ENCODE measurements at places on chromosomes 11 and 22.

GRCh38 chr22:29151316-29151715 lies 54.4 kb upstream of the EMID1 start:
- no peak for DNase-seq

DNA sequence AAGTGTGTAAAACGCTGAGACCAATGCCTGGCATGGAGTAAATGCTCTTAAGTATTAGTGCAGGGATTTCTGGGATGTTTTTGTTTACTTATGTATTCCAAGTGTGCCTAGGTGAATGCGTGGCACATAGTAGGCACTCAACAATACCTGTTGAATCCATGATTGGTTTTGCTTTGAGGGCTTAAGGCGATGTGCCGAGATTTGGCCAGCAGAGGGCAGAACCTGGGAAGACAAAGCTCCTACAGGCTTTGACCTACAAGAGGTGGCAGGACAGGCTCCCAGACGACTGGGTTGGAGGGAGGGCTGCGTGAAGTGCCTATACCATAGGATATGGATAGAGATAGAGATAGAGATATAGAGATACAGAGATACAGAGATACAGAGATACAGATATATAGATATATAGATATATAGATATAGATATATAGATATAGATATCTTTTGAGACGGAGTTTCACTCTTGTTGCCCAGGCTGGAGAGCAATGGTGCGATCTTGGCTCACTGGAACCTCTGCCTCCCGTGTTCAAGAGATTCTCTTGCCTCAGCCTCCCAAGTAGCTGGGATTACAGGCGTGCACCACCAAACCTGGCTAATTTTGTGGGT lies 13.9 kb downstream of the KCNE3 start:
- peak; percentile 57 for DNase-seq

- no peak for DNase-seq
These were observed 82.3 kb downstream of the TRIM29 start for GRCh38 chr11:120055646-120056045.

GRCh38 chr11:106990331-106990730 lies 27.9 kb downstream of the GUCY1A2 start:
- DNase-seq, result peak; percentile 82

DNA sequence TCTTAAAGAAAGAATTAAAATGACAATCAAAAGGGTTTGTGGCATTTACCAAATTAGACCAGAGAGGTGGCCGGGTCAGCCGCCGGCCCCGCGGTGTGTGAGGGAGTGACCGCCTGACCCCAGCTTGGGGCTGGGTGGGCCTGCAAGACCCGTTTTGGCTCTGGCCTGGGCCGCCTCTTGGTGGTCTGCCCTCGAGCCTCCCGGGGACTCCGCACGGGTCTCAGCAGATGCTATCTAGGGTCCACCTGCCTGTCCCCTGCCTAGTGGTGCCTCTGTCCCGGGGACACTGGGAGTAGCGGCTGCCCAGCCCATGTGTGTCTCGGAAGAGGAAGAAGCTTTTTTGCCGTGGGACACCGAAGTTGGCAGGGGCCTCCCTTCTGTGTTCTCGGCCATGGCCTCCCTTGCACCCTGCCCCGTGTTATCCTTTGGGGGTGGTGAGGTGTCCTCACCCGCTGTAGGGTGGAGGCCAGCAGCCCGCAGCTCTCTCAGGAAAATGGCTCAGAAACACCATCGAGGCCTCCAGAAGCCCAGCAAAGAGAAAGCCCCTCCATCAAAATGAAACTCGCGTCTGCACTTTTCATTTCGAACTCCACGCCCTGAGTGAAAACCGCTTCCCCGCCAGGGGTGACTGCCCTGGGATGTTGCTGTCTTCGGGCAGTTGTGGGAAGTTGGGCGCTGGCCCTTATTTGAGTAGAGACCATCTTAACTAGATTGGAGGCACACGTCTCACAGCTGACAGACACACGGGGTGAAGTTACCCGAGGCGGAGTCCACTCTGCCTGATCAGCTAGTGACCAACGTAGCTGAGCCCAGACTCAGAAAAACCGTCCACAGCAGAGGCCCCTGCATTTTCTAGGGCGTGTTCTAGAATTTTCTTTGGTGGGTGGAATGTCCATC lies 8.0 kb downstream of the CCND1 start:
- DNase-seq, result no peak

- no peak for DNase-seq
These were observed 63.2 kb downstream of the GRIA4 start for GRCh38 chr11:105673089-105673488.

DNA sequence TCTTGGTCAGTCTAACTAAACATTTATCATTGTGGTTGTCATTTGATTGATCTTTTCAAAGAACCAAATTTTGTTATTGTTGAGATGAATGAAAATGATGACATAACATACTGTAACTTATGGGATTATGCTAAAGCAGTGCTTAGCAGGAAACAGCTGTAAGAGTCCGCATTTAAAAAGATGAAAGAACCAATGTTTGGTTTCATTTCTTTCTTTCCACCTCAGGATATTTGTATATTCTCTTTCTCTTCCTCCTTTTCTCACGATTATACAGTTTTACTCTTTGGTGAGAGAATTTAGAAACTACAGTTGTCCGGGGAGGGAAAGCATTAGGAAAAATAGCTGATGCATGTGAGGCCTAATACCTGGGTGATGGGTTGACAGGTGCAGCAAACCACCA lies 23.1 kb downstream of the PIH1D2 start:
- DNase-seq, result no peak

Data from dorsolateral prefrontal cortex (tissue), 122 donors.